ENCODE measurements at places on chromosomes 3 and 15.

- DNase-seq = no peak
Observed at GRCh38 chr15:99741835-99742234, 8.6 kb upstream of the LYSMD4 start.

- no peak for DNase-seq
Observed at GRCh38 chr3:122313281-122313680, 11.8 kb upstream of the CSTA start.

DNA sequence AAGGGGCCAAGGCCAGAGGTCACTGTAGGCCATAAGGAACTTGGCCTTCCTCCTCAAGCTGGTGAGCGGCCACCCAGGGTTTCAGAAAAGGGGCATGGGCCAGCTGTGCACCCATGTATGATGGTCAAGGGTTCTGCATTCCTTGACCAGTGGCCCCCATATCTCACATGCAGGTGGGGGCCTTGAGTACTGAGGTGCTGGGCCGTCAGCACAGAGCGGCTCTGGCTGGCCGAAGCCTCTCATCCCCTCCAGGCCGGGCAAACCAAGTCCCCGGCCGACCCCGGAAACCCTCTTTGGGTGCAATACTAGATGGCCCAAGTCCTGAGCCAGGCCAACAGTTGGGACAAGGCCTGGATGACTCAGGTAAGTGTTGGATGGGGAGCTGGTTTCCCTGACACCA is 9.5 kb downstream of the ALG3 start:
- no peak for DNase-seq

- DNase-seq = no peak
Observed at GRCh38 chr15:78405336-78405924, 32.6 kb upstream of the IREB2 start.
